Mesendoderm (in vitro differentiated cells): ENCODE measurements at places on chromosomes 3 and 15.

GRCh38 chr3:134308350-134308891 lies 57.8 kb upstream of the RYK start:
- DNase-seq, result peak; percentile 93

DNA sequence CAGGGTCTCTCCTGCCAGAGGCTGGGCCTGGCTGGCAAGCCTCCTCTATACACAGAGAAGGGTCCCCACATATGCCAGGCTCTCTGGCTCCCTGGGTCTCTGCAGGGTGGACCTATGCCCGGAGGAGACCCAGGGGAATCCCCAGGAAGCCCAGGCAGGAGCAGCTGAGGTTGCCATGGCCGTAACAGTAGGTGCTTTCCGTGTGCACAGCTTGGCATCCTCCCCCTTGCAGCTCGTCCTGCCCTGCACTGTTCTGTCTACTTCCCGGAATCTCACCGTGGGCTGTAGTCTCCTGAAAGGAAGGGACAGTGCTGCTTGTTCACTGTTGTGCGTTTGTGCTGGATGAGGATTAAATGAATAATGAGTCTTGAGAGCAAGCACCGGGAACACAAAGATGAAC lies 47.8 kb downstream of the DAPK2 start:
- DNase-seq, result no peak

- no peak for DNase-seq
These were observed 27.6 kb upstream of the SEMA6D start for GRCh38 chr15:47689660-47690059.

DNA sequence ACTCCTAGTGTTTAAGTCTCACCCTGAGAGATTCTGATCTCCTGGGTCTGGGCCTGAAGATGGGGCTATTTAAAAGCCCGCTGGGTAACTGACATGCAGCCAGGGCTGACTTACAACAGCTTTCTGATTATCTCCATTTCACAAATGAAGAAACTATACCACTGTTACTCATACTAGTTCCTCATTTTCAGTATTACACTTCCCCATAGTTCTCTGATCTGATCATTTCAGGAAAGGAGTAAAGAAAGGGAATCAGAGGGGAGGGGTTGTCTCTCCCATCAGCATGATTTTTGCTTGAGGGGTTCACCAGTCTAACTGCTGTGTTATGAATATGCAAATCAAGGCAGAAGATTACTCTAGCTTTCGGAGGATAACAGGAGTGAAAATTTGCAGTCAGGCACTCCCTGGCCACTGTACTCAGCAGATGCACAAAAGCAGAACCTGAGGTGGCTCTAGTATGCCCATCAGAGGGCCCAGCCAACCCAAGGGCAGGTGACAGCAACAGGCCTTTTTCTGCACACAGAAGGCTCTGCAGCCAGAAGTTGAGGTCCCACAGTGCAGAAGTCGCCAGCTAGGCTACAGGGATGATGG lies 59.4 kb downstream of the DAPK2 start:
- no peak for DNase-seq

GRCh38 chr15:64438653-64439447 lies 21.5 kb upstream of the ZNF609 start:
- DNase-seq, result peak; percentile 60

- peak; percentile 85 for DNase-seq
These were observed 57.0 kb downstream of the NEK10 start for GRCh38 chr3:27312044-27312668.

- no peak for DNase-seq
These were observed 565.1 kb downstream of the ZNF385D start for GRCh38 chr3:21185816-21186314.

DNA sequence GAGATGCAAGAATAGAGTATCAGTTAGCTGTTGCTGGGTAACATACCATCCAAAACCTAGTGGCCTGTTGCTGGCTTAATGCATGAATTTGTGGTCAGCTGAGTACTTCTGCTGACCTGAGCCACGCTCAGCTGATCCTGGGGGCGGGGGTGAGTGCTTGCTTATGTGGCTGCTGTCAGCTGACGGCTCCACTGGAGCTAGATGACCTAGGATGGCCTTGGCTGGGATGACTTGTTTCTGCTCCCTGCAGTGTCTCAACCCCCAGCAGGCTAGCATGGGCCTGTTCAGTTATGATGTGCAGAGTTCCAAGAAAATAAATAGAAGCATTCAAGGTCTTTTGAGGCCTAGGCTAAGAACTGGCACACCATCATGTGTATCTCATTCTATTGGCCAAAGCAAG lies 63.9 kb downstream of the FBLN2 start:
- no peak for DNase-seq

- DNase-seq, result peak; percentile 59
These were observed 22.6 kb downstream of the ZNF80 start for GRCh38 chr3:114214542-114215341.

DNA sequence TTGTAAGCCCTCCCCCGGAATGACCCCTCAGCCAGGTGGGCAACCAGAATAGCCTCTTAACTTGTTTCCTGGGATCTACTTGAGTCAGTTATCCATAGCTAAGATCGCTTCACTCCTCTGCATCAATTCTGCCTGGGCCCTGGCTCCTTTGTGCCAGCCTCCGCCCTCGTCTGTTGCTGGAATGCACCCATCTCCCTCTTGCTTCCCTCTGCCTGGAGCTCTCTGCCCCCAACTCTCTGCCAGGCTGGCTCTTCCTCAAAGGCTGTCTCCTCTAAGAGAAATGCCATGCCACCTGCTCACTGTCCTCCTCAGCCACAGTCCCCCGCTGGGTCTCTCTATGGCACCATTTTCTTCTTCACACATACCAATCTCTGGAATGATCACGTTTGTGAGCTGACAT lies 240.8 kb downstream of the ADAMTS17 start:
- no peak for DNase-seq

- no peak for DNase-seq
These were observed 300.1 kb downstream of the RORA start for GRCh38 chr15:60928970-60929369.

- no peak for DNase-seq
These were observed 3.8 kb downstream of the ANP32A start for GRCh38 chr15:68816795-68817303.

DNA sequence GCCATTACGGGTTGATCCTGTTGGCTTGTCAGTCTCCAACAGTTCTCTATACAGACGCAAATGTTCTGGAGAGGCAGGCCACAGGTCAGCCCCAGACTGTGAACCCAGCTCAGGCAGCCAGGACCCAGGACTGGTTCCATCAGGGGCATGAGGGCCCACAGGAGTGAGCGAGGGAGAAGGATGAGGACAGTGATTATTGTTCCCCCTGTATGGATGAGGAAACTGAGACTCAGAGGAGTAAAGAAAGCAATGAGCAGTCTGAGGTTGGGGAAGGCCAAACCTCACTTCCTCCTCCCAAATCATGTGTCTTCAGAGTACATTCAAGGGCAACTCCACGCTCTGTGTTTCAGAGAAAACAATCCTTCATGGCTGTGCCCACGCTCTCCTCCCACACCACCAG lies 121.9 kb downstream of the RPLP1 start:
- no peak for DNase-seq

GRCh38 chr3:148642214-148642613 lies 55.5 kb upstream of the AGTR1 start:
- no peak for DNase-seq

- no peak for DNase-seq
These were observed 48.4 kb downstream of the MGLL start for GRCh38 chr3:127773752-127774395.

DNA sequence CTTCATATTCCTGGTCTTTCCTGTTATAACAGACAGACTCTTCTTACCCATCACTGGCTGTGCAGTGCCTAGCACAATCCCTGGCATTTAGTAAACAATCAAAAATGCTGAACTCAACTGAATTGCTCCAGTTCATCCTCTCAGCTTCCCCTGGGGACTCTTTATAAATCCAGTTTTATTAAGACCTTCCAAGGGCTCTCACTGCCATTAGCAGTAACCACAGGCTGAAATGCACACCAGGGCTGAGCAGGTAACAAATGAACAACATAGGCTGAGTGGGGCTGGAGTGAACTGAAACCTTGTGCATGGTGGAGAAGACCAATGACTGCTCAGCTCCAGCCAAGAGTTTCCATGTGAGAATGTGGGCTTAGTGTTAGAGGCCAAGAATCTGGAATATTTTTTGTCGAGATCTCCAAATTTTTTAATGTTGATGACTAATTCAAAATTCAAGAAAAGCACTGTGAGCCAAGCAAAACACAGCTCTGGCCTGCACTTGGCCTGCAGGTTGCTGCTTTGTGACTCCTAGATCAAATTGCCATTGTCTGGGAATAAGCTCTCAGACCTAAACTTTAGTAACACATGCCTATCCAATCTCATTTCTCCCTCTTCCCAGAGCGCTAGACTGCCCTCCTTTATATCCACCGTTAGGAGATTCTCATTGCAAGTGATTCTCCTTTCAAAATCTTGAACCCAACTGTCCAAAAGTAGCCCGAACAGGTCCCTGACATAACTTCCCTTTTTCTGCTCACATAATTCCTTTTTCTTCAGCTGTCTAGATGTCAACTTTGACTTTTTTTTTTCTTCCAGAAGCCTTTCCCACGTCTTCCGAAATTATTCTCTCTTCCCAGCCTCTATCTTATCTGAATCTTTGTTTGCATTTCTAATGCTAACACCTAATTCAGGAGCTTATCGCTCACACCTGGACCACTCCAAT lies 7.4 kb downstream of the SQOR start:
- peak; percentile 33 for DNase-seq

DNA sequence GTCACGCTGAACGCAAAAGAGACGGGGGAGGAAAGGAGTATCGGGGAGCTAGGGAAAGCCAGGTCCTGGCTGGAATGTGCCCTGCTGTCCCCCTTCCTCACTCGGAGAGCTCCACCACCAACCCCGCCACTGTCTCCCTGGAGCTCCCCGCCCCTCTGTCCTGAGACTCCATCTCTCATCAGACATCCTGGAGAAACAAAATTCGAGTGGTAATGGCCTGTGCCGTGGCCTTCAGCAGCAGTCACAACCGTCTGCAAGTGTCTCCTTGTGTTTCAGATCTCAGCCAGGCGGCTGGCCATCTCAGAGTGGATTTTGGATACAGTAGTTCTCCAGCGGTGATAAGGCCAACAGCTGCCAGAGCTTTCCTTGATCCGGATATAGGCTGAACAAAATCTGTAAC lies 76.9 kb downstream of the OCA2 start:
- no peak for DNase-seq

DNA sequence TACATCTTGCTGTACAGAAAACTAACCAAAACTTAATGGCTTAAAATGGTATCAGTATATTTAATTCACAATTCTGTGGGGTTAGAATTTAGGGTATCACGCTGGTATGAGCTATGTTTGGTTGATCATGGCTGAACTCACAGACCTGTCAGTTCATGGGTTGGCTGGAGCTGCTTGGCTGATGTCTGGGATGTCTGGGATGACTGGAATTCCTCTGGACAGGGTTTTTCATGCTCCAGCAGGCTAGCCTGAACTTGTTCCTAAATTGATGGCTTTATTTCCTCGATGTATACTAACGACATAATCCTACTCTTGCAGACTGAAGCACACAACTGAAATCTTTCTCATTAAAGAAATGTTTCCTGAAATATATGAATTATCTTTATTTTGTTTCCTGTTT lies 338.9 kb upstream of the GBE1 start:
- DNase-seq, result peak; percentile 40

- DNase-seq, result no peak
These were observed 33.5 kb upstream of the ACKR4 start for GRCh38 chr3:132563420-132564069.
